ENCODE measurements at places on chromosomes 13 and 19. TPM values are rescaled to one million over a fixed set of nuclear protein-coding genes. Genes with fewer than 3 reads are reported as not detected.

Gene TARM1
- not detected for total RNA-seq

Gene TNNT1
- total RNA-seq = not detected

- peaks cover 34% of the 10 kb centered on the region for H3K4me1 ChIP-seq
- H3K27ac ChIP-seq = peak overlapping the region; percentile 95
- H3K4me3 ChIP-seq = peak overlapping the region; percentile 91
Measured at GRCh38 chr13:110914331-110915056, 375 bp downstream of the ANKRD10 start.

Gene CXCL17
- total RNA-seq = not detected

DNA sequence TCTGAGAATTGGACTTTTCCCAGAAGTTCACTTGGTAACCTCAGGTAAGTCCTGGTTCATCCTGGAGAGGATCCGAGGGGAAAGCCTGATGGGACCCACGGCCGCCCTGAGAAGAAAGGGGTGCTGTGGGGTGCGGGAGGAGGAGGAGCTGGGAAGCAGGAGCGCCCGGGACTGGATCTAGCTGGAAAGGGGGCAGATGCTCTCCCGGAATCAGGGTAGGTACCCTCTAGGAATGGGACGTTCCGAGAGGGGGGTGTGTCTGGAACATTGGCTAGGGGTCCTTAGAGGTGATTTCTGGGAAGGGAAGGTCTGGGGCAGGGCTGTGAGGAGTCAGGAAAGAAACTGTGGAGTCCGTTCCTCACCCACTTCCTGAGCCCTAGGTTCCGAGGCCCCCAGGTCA is 38.7 kb upstream of the ZNF492 start:
- H3K4me1 ChIP-seq = no peaks in the 10 kb centered on the region
- no peak overlapping the region for H3K27ac ChIP-seq
- H3K4me3 ChIP-seq = no peak overlapping the region

- peaks cover 18% of the 10 kb centered on the region for H3K27me3 ChIP-seq
- H3K36me3 ChIP-seq = no peaks in the 10 kb centered on the region
- H3K27ac ChIP-seq = no peak overlapping the region
- H3K4me1 ChIP-seq = no peaks in the 10 kb centered on the region
- no peak overlapping the region for H3K4me3 ChIP-seq
Measured at GRCh38 chr13:32941368-32941767, 74.9 kb upstream of the KL start.

Gene KLK15
- total RNA-seq = not detected

- H3K36me3 ChIP-seq = no peaks in the 10 kb centered on the region
- H3K4me3 ChIP-seq = no peak overlapping the region
- H3K27me3 ChIP-seq = no peaks in the 10 kb centered on the region
- no peak overlapping the region for H3K27ac ChIP-seq
- H3K4me1 ChIP-seq = peaks cover 37% of the 10 kb centered on the region
Measured at GRCh38 chr13:26323764-26324163, 69.8 kb downstream of the CDK8 start.

Gene LYPD3
- total RNA-seq = 7.4 TPM

- no peak for DNase-seq
- peaks cover 14% of the 10 kb centered on the region for H3K4me1 ChIP-seq
- H3K27me3 ChIP-seq = peaks cover 33% of the 10 kb centered on the region
- no peak overlapping the region for H3K27ac ChIP-seq
Measured at GRCh38 chr13:113860051-113860664, 3.7 kb downstream of the GAS6 start.

DNA sequence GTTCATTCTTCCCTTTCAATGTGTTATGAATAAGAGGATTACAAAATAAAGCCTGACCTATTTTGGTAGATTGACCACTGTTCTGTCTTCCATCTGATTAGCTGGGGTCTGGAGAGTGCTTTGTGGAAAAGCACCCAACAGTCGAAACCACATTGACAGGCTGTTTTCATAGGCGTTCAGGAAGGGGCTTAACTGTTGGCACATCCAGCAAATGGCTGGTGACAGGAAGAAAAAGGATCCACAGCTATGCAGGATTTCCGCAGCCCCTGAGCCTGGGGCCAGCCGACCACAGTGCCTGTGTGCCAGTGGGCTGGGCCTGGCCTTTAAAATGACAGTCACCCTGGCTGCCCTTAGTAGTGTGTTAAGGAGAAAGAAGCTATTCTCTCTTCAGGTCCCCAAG is 113.3 kb downstream of the SIPA1L3 start:
- H3K36me3 ChIP-seq = peaks cover 2% of the 10 kb centered on the region
- H3K4me1 ChIP-seq = peaks cover 7% of the 10 kb centered on the region
- H3K27me3 ChIP-seq = no peaks in the 10 kb centered on the region
- no peak overlapping the region for H3K27ac ChIP-seq

DNA sequence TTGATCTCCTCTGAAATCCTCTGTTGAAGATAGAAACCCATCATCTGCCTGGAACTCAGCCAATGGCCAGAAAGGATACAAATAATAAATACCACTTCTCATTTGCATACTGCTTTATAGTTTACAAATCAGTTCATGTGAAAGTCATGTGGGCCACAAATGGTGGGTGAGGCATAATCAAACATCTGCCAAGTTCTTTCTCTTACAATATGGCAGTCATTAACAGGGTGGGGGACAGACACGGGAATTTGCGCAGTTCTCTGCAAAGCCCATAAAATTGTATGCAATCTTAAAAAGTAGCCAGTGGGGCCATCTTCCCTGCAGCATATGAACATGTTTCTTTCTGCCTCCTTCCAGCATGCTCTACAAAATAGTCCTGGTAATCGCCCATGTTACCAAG is 59.6 kb downstream of the NUFIP1 start:
- H3K27ac ChIP-seq = no peak overlapping the region
- no peak for DNase-seq
- H3K27me3 ChIP-seq = peaks cover 49% of the 10 kb centered on the region
- H3K4me1 ChIP-seq = peaks cover 3% of the 10 kb centered on the region

DNA sequence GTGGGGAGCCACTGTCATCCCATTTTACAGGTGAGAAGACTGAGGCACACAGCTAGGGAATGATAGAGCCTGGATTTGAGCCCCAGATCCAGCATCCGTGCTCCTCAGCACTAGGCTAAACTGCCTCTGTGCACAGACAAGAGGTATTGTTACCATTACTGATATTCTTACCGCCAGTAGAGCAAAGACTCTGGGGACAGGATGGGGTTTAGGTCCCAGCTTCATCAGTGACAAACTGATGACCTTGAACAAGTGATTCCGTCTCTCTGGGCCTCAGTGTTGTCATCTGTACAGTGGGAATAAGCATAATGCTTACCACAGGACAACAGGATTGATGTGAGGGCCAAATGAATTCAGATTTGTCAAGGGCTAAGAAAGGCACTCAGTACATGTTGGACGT is 16.5 kb downstream of the AXL start:
- H3K36me3 ChIP-seq = no peaks in the 10 kb centered on the region
- no peaks in the 10 kb centered on the region for H3K4me1 ChIP-seq
- no peak overlapping the region for H3K4me3 ChIP-seq
- no peak overlapping the region for H3K27ac ChIP-seq
- H3K27me3 ChIP-seq = peaks cover 11% of the 10 kb centered on the region

Gene NLRP4
- not detected for total RNA-seq

- DNase-seq = no peak
- no peak overlapping the region for H3K4me3 ChIP-seq
- H3K4me1 ChIP-seq = no peaks in the 10 kb centered on the region
- peaks cover 81% of the 10 kb centered on the region for H3K27me3 ChIP-seq
- H3K36me3 ChIP-seq = peaks cover 5% of the 10 kb centered on the region
Measured at GRCh38 chr19:39641773-39642172, 13.9 kb upstream of the LGALS16 start.

- no peaks in the 10 kb centered on the region for H3K27me3 ChIP-seq
- no peak overlapping the region for H3K4me3 ChIP-seq
- H3K27ac ChIP-seq = no peak overlapping the region
- H3K4me1 ChIP-seq = peaks cover 15% of the 10 kb centered on the region
Measured at GRCh38 chr19:49390929-49391359, 2.9 kb downstream of the KASH5 start.

GRCh38 chr13:32001154-32001768 is 30.3 kb upstream of the FRY start:
- H3K4me1 ChIP-seq = peaks cover 5% of the 10 kb centered on the region
- H3K27me3 ChIP-seq = no peaks in the 10 kb centered on the region
- peaks cover 2% of the 10 kb centered on the region for H3K36me3 ChIP-seq
- no peak overlapping the region for H3K4me3 ChIP-seq

DNA sequence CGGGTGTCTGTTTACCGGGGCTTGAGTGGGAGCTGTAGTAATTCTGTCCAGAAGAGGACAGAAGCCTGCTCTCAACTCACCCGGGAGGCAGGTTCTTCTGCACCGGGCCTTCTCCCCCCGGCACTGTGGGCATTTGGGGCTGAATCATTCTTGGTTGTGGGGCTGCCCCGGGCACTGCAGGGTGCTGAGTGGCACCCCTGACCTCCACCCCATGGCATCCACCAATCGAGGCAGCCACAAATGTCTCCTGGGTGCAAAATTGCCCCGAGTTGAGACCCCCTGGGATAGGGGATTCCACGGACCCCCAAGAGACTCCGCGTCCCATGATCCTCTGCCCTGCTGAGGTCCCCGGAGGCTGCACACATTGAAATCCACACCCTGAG is 68.8 kb downstream of the GNG7 start:
- no peak for DNase-seq
- H3K27ac ChIP-seq = peak overlapping the region; percentile 41
- peaks cover 12% of the 10 kb centered on the region for H3K4me1 ChIP-seq
- no peaks in the 10 kb centered on the region for H3K27me3 ChIP-seq
- no peak overlapping the region for H3K4me3 ChIP-seq
- no peaks in the 10 kb centered on the region for H3K36me3 ChIP-seq

Gene NUP62
- total RNA-seq = 62.4 TPM

DNA sequence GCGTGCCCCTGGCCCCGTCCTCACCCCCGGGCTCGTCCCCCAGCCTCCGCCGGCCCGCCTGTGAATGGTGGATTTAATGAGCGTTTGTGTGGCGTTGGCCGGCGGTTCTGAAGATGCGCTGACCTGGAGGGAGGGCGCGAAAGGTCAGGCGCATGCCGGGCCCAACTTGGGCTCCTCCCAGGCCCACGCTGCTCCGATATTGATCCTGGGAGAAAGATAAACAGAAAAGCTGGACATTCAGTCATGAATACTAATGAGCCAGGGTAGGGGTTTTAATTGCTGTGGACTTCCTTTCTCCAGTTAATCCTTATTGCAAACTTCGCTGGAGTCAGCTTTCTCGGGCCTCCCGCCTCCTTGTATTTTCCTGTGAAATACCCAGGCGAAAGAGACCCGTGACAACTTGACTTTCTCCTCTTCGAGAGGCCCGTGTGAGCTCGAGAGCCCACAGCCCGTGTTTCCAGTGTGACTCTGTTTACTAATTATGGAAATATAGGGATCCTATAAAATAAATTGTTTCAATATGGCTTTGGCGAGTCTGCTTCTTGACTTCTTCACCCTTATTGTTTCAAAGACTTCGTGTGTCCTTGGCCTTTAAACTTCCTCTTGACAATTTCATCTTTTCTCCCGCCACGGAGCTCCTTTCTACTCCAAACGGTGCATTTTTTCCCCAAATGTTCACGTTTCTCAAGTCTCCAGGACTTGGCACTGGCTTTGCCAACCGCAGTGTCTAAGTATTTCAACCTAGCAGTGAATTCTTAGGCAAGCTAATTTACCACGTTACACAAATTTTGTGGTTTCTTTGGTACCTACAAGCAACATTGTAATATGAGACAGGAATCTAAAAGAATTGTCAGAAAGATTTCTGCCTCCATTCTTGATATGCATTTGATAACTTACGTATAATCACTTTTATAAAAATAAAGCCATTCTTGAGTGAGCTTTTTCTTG is 10.5 kb downstream of the ZIC2 start:
- DNase-seq = no peak
- H3K4me1 ChIP-seq = peaks cover 10% of the 10 kb centered on the region
- H3K36me3 ChIP-seq = peaks cover 2% of the 10 kb centered on the region
- H3K27ac ChIP-seq = peak overlapping the region; percentile 21
- H3K27me3 ChIP-seq = peaks cover 97% of the 10 kb centered on the region
- H3K4me3 ChIP-seq = peak overlapping the region; percentile 36

DNA sequence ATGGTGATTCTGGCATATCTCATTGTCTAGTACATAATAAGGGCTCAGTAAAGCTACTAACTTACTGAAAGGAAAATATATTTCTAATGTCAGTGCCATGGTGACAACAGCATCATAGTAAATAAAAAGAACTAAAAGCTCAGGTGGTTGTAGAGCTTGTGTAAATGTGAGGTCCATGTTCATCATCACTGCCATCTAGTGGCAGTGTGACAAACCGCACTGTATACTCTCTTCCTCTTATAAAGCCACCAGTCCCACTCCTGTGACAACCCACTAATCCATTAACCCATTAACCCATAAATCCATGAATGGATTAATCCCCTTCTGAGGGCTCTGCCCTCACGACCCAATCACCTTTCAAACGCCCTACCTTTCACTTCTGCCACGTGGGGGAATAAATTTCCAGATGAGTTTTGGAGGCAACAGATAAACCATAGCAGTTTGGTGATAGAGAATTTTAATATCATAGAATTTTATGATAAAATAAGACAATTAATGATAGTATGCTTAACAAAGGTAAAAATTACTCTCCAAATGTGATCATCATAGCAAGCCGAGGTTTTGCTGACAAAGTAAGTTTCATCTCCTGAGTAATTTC is 160.4 kb upstream of the SGCG start:
- no peaks in the 10 kb centered on the region for H3K36me3 ChIP-seq
- H3K27me3 ChIP-seq = peaks cover 27% of the 10 kb centered on the region
- no peak overlapping the region for H3K4me3 ChIP-seq
- no peak overlapping the region for H3K27ac ChIP-seq

DNA sequence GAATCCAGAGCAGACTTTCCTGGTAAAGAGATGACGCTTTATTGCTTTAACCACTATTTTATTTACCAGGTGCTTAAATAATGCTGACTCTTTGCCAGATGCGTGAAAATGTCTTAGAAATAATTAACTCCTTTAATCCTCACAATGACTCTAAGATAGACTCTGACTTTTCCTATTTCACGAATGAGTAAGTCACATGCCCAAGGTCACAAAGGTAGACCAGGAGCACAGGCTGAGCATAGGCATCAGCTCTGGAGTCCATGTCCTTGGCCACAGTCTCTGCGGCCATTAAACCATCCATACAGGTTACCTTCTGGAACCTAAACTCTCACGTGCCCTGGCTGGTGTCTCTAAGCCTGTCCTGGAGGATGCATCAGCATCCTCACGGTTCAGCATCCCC is 87.3 kb downstream of the ERCC5 start:
- no peak overlapping the region for H3K4me3 ChIP-seq
- peaks cover 30% of the 10 kb centered on the region for H3K27me3 ChIP-seq
- DNase-seq = no peak
- peaks cover 13% of the 10 kb centered on the region for H3K4me1 ChIP-seq
- H3K27ac ChIP-seq = no peak overlapping the region

DNA sequence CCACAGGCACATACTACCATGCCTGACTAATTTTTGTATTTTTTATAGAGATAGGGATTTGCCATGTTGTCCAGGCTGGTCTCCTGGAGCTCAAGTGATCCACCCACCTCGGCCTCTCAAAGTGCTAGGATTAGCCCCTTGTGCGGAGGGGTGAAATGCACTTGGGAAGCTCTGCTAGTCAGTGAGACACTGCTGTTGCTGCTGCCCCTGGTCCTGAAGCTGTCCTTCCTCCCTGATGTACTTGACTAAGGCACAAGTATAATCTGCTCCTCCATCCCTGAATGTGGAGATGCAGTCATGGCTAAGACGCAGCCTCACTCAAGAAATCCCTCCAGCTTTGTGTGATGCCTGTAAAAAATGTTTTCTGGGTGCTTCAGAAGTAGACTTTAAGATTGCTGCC is 124.5 kb downstream of the KCTD15 start:
- no peak for DNase-seq
- no peaks in the 10 kb centered on the region for H3K36me3 ChIP-seq
- no peak overlapping the region for H3K27ac ChIP-seq
- H3K4me3 ChIP-seq = no peak overlapping the region
- H3K4me1 ChIP-seq = no peaks in the 10 kb centered on the region
